ENCODE measurements at places on chromosomes 6 and 20.
A peak's percentile ranks its signal among the peaks of the same experiment; 100 is the strongest.

- no peaks in the 10 kb centered on the region for H3K27me3 ChIP-seq
- H3K27ac ChIP-seq = no peak overlapping the region
- no peak for DNase-seq
- no peak overlapping the region for H3K4me3 ChIP-seq
- H3K36me3 ChIP-seq = no peaks in the 10 kb centered on the region
Measured at GRCh38 chr20:14582855-14583254, 245.4 kb upstream of the FLRT3 start.

GRCh38 chr6:158869826-158870648 lies 50.9 kb upstream of the EZR start:
- no peaks in the 10 kb centered on the region for H3K36me3 ChIP-seq
- H3K27me3 ChIP-seq = no peaks in the 10 kb centered on the region
- DNase-seq = peak; percentile 95
- H3K4me1 ChIP-seq = peaks cover 13% of the 10 kb centered on the region
- peak overlapping the region; percentile 57 for H3K4me3 ChIP-seq

DNA sequence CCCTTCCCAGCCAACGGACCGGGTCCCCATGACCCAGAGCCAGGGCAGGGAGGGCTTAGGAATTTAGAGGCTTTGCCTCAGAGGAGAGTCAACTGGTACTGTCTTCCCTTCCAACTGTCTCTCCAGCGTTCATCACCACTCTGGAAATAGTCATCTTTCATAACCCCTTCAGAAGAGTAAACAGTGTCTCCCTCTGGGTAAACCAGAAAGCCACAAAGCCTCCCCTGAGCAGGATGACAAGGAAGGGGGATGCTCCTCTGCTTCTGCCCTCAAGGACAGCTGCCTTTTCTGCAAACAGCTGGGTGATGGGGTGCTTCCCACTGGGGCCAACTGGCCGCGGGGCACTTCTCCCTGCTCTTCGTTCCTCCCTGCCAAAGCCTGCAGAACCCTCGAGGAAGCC lies 90.1 kb downstream of the PSMG4 start:
- H3K4me3 ChIP-seq = no peak overlapping the region
- no peaks in the 10 kb centered on the region for H3K36me3 ChIP-seq
- no peak overlapping the region for H3K27ac ChIP-seq
- no peaks in the 10 kb centered on the region for H3K4me1 ChIP-seq

- DNase-seq = no peak
- H3K4me3 ChIP-seq = no peak overlapping the region
- no peaks in the 10 kb centered on the region for H3K36me3 ChIP-seq
- H3K4me1 ChIP-seq = peaks cover 5% of the 10 kb centered on the region
- H3K27ac ChIP-seq = no peak overlapping the region
Measured at GRCh38 chr6:27667657-27668441, 194.9 kb upstream of the ZNF184 start.

GRCh38 chr6:79065232-79065631 lies 12.8 kb downstream of the PHIP start:
- H3K4me3 ChIP-seq = no peak overlapping the region
- peaks cover 4% of the 10 kb centered on the region for H3K36me3 ChIP-seq
- H3K27ac ChIP-seq = no peak overlapping the region
- no peaks in the 10 kb centered on the region for H3K27me3 ChIP-seq
